ENCODE measurements at places on chromosomes 7 and 10.
A peak's percentile ranks its signal among the peaks of the same experiment; 100 is the strongest.

DNA sequence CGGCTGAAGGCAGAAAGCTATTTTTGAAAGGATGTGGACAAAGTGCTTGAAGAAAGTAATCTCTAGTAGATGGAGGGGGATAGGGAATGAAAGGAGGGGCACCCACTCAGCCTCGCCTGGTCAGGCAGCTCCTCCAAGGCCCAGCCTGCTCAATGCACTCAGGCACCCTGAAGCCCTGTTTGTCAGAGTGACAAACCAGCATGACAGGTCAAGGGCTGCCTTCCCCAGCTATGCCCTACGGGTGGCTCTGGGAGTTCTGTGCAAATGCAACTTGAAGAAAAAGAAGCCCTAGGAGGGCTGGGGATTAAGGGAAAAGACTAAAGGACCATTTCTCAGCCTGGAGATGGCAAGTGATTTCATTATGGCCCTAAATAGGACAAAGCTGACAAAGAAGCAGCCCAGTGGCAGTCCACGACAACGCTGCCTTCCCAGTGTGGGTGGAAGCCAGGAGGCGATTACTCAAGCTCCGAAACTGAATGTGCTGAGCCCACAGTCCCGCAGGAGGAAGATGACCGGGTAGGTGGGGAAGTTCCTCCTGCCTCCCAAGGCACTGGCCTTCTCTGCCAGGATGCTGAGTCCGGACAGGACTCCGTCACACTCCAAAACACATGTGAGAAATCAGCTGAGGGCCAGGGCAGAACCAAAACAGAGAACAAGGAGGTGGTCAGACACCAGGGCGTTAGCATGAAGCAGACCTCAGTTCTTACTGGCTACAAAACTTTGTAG, 16.3 kb downstream of the LIPA start:
- H3K4me1 ChIP-seq, result no peaks in the 10 kb centered on the region
- H3K27me3 ChIP-seq, result no peaks in the 10 kb centered on the region
- no peak overlapping the region for H3K27ac ChIP-seq
- DNase-seq, result no peak

- no peak overlapping the region for H3K4me3 ChIP-seq
- DNase-seq, result peak; percentile 40
- no peak overlapping the region for H3K27ac ChIP-seq
- no peaks in the 10 kb centered on the region for H3K36me3 ChIP-seq
- H3K4me1 ChIP-seq, result no peaks in the 10 kb centered on the region
Observed at GRCh38 chr10:109474812-109475211, 448.5 kb downstream of the XPNPEP1 start.

- H3K4me3 ChIP-seq, result no peak overlapping the region
- no peaks in the 10 kb centered on the region for H3K4me1 ChIP-seq
- H3K36me3 ChIP-seq, result no peaks in the 10 kb centered on the region
- no peak overlapping the region for H3K27ac ChIP-seq
- no peak for DNase-seq
Observed at GRCh38 chr10:113914956-113915355, 60.5 kb downstream of the NHLRC2 start.

DNA sequence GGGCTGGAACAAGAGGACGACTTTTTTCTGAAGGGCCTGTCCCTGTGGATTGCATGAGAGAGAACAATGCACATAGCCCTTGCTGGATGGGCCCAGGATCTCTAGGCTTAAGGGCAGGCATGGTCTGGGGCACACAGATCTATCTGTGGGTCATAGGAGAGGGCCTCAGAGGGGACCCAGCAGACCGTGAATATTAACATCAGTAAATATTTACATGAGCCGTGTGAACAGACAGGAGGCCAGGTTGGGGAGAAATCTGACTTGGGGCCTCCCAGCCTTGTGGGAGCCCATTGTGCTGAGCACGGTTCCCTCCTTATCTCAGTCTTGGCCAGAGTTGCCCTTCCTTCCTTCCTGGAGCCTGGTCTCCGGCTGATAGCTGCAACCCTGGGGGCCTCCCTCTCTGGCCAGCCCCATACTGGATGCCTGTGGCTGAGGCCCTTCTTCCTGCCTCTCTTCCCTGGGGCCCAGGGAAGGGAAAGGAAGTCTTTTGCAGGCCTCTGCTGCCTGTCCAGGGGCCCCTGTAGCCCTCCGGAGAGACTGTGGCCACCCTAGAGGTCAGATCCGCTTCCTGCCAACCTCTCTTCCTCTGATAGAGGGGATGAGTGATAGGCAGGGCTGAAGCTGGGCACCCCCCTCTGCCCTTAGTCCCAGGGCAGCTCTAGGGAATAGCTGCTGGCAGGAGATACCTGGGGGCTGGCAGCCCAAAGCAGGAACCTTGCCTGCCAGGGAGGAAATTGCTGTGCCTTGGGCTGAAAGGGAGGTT, 44.5 kb upstream of the TRIM8 start:
- H3K27me3 ChIP-seq, result no peaks in the 10 kb centered on the region
- H3K36me3 ChIP-seq, result no peaks in the 10 kb centered on the region
- no peak overlapping the region for H3K4me3 ChIP-seq
- no peaks in the 10 kb centered on the region for H3K4me1 ChIP-seq

- H3K4me3 ChIP-seq, result no peak overlapping the region
- no peaks in the 10 kb centered on the region for H3K27me3 ChIP-seq
- no peak for DNase-seq
- H3K27ac ChIP-seq, result no peak overlapping the region
Observed at GRCh38 chr10:48364659-48365405, 58.4 kb downstream of the MAPK8 start.

- no peaks in the 10 kb centered on the region for H3K36me3 ChIP-seq
- no peaks in the 10 kb centered on the region for H3K27me3 ChIP-seq
- no peak overlapping the region for H3K4me3 ChIP-seq
Observed at GRCh38 chr10:85235258-85235657, 906.9 kb downstream of the CCSER2 start.

- no peak for DNase-seq
- H3K27ac ChIP-seq, result no peak overlapping the region
- H3K4me3 ChIP-seq, result no peak overlapping the region
- no peaks in the 10 kb centered on the region for H3K4me1 ChIP-seq
- no peaks in the 10 kb centered on the region for H3K36me3 ChIP-seq
- no peaks in the 10 kb centered on the region for H3K27me3 ChIP-seq
Observed at GRCh38 chr10:35819736-35820135, 177.6 kb upstream of the FZD8 start.

DNA sequence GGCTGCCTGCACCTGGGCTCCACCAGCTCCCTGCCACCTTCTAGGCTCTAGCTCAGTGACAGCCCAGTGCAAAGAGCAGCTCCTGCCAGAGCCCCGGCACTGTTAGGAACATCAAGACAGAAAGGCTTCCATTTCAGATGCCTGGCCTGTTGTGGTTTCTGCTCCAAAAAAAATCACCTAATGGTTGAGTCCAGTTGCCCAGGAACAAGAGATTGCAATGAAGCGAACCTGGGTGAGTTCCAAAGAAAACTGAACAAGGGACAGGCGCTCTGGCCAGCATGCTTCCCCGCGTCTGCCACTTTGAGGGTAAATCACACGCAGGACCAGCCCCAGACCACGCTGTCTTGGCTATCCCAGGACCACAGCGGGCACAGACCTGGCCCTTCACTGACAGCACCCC, 47.0 kb upstream of the RASGEF1A start:
- H3K4me1 ChIP-seq, result no peaks in the 10 kb centered on the region
- H3K36me3 ChIP-seq, result no peaks in the 10 kb centered on the region
- H3K4me3 ChIP-seq, result no peak overlapping the region
- no peaks in the 10 kb centered on the region for H3K27me3 ChIP-seq
- no peak overlapping the region for H3K27ac ChIP-seq

DNA sequence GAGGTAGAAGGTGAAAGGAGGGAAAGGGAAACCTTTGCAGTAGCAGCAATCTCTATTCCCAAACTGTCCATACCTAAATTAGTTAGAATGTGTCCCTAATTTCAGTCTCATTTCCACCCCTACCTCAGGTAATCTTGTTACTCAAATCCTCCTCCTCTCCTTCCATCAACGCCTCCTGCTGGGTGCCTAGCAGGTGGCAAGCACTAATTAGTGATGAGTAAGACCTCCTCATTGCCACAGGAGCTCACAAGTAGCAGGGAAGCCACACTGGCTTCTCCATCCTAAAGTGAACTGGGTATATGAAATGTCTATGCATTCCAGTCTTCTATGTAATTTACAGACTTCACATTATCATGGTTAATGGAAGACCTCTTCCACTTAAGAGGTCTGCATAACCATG, 25.7 kb upstream of the FAM133B start:
- peaks cover 5% of the 10 kb centered on the region for H3K36me3 ChIP-seq
- H3K27ac ChIP-seq, result no peak overlapping the region
- no peaks in the 10 kb centered on the region for H3K4me1 ChIP-seq
- no peak for DNase-seq
- H3K4me3 ChIP-seq, result no peak overlapping the region

DNA sequence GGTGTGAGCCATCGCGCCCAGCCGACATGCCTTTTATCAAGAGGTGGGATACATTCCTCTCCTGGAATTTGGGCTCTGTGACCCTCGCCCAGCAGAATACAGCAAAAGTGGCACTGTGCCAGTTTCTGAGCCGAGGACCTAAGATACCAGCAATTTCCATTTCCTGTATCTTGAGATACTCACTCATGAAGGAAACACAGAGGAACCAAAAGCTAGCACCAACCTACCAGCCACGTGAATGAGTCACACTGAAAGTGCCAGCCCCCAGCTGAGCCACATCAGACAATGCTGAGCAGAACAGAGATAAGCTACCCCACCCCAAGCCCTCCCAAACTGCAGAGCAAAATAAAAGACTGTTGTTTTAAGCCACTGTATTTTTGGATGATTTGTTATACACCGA, 56.3 kb downstream of the CACUL1 start:
- H3K27ac ChIP-seq, result no peak overlapping the region
- no peak overlapping the region for H3K4me3 ChIP-seq
- no peaks in the 10 kb centered on the region for H3K4me1 ChIP-seq
- H3K27me3 ChIP-seq, result no peaks in the 10 kb centered on the region
- no peak for DNase-seq
- peaks cover 34% of the 10 kb centered on the region for H3K36me3 ChIP-seq

- H3K36me3 ChIP-seq, result peaks cover 4% of the 10 kb centered on the region
- H3K27me3 ChIP-seq, result no peaks in the 10 kb centered on the region
- no peak for DNase-seq
- no peak overlapping the region for H3K4me3 ChIP-seq
- H3K27ac ChIP-seq, result no peak overlapping the region
- H3K4me1 ChIP-seq, result no peaks in the 10 kb centered on the region
Observed at GRCh38 chr10:11863353-11864109, 40.4 kb downstream of the PROSER2 start.

- no peak overlapping the region for H3K27ac ChIP-seq
- peaks cover 2% of the 10 kb centered on the region for H3K4me1 ChIP-seq
- no peak overlapping the region for H3K4me3 ChIP-seq
- H3K36me3 ChIP-seq, result no peaks in the 10 kb centered on the region
Observed at GRCh38 chr10:106508950-106509349, 655.6 kb downstream of the SORCS1 start.

GRCh38 chr7:40921589-40922315, 781.1 kb downstream of the INHBA start:
- H3K4me1 ChIP-seq, result no peaks in the 10 kb centered on the region
- no peaks in the 10 kb centered on the region for H3K36me3 ChIP-seq
- H3K4me3 ChIP-seq, result no peak overlapping the region
- H3K27me3 ChIP-seq, result no peaks in the 10 kb centered on the region
- H3K27ac ChIP-seq, result no peak overlapping the region

DNA sequence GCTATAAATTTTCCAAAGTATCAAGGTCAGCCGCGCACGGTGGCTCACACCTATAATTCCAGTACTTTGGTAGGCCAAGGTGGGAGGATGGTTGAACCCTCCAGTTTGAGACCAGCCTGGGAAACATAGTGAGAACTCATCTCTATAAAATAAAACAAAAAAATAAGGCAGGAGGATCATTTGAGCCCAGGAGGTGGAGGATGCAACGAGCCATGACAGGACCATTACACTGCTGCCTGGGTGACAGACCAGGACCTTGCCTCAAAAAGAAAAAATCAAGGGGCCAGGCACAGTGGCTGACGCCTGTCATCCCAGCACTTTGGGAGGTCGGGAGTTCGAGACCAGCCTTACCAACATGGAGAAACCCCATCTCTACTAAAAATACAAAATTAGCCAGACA, 60.3 kb downstream of the ABI1 start:
- H3K27me3 ChIP-seq, result no peaks in the 10 kb centered on the region
- H3K27ac ChIP-seq, result no peak overlapping the region
- DNase-seq, result no peak
- peaks cover 5% of the 10 kb centered on the region for H3K4me1 ChIP-seq
- H3K4me3 ChIP-seq, result no peak overlapping the region

GRCh38 chr7:88072715-88073055, 138.6 kb downstream of the ADAM22 start:
- H3K27me3 ChIP-seq, result no peaks in the 10 kb centered on the region
- no peak for DNase-seq
- H3K4me1 ChIP-seq, result peaks cover 2% of the 10 kb centered on the region
- H3K4me3 ChIP-seq, result no peak overlapping the region

GRCh38 chr10:126090443-126090842, 194.1 kb downstream of the FANK1 start:
- H3K27me3 ChIP-seq, result no peaks in the 10 kb centered on the region
- DNase-seq, result no peak
- H3K27ac ChIP-seq, result no peak overlapping the region
- no peaks in the 10 kb centered on the region for H3K4me1 ChIP-seq
- no peak overlapping the region for H3K4me3 ChIP-seq
- H3K36me3 ChIP-seq, result no peaks in the 10 kb centered on the region

GRCh38 chr7:16891338-16891737, 9.6 kb upstream of the AGR3 start:
- H3K36me3 ChIP-seq, result peaks cover 11% of the 10 kb centered on the region
- peak; percentile 34 for DNase-seq
- H3K4me3 ChIP-seq, result no peak overlapping the region

DNA sequence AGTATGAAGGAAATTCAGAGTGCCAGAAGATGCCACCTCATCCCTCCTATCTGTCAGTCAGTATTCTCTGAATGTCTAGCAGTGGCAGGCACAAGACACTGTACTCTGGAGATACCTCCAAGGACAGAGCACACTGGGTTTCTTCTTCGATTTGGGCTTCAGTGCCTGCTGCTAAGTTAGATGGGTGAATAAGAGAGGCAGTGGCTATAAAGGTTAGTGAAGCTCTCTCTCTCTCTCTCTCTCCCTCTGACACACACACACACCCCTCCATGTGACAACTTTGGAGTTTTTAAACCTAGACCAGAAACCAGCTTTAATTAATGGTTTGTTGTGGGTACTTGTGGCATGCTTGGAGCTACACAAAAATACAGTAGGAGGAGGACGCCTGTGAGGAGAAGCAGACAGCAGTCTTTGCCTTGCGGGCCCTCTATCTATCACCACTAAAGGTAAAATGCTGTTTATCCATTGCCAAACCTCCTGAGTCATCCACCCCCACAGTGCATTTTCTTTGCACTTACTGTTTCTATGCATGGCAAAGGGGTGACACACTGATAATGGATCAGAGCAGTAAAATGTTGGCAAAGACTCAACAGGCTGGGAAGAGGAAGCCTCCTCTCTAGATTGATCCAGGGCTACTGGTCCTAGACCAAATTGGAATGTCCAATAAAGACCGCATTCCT, 102.5 kb downstream of the TRIL start:
- no peak overlapping the region for H3K4me3 ChIP-seq
- H3K4me1 ChIP-seq, result no peaks in the 10 kb centered on the region
- H3K27me3 ChIP-seq, result no peaks in the 10 kb centered on the region
- no peak for DNase-seq
- no peaks in the 10 kb centered on the region for H3K36me3 ChIP-seq
- H3K27ac ChIP-seq, result no peak overlapping the region

- no peak overlapping the region for H3K4me3 ChIP-seq
- H3K4me1 ChIP-seq, result no peaks in the 10 kb centered on the region
- no peaks in the 10 kb centered on the region for H3K27me3 ChIP-seq
- DNase-seq, result no peak
- peaks cover 3% of the 10 kb centered on the region for H3K36me3 ChIP-seq
- H3K27ac ChIP-seq, result no peak overlapping the region
Observed at GRCh38 chr7:112550468-112551060, 69.8 kb downstream of the LSMEM1 start.

GRCh38 chr7:13179011-13179582, 491.7 kb downstream of the ARL4A start:
- H3K4me3 ChIP-seq, result no peak overlapping the region
- H3K36me3 ChIP-seq, result no peaks in the 10 kb centered on the region
- no peaks in the 10 kb centered on the region for H3K27me3 ChIP-seq
- H3K27ac ChIP-seq, result no peak overlapping the region
- H3K4me1 ChIP-seq, result no peaks in the 10 kb centered on the region
- no peak for DNase-seq
